AG04449 (cell line): ENCODE measurements at places on chromosomes 6 and 20.

- DNase-seq = no peak
Measured at GRCh38 chr6:88670369-88670768, 293.0 kb downstream of the RNGTT start.

DNA sequence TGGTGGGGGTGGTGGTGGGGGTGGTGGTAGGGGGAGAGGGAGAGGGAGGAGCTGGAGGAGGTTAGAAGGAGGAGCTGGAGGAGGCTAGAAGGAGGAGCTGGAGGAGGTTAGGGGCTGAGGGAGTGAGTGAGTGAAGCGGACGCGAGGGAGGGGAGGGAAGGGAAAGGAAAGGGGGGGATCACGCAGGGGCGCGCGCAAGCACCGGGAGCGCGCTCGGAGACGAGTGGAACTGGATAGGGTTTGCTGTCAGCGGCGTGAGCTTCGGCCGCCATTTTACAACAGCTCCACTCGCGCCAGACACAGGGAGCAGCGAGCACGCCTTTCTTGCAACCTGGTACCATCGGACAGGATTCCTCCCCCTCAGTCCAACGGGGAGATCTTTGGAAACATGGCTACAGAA, 90.5 kb upstream of the FERMT1 start:
- no peak for DNase-seq

DNA sequence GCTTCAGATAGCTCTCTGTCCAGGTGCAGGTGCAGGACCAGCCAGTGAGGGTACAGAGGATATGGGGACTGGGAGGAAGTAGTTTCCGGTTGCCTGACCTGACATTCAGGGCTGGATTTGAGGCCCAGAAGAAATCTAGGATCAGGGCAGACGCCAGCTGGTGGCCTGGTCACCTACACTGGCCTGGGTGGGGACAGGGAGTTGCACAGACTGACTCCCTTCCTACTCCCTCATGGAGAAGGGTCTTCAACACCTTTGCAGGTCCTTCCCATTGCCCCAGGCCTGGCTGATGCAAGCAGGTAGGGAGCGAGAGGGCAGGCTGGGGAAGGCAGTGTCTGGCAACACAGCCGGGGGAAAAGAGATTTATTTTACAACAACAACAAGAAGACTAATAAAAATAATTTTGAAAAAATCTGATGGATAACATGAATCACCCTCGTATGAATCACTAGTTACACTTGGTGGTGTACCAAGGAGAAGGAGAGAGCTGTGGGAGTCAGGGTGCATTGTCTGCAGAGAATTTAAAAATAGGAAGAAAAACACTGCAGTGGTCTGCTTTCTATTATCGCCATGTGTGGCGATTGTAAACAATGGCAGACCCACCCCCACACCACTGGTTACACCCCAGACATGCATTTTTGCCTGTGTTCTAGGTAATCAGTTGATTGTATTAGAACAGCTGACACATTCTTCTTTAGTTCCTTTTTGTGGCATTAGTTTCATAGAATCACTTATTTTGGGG, 62.3 kb upstream of the SNX9 start:
- DNase-seq = peak; percentile 64

GRCh38 chr6:143224516-143224915, 163.8 kb downstream of the AIG1 start:
- DNase-seq = no peak

DNA sequence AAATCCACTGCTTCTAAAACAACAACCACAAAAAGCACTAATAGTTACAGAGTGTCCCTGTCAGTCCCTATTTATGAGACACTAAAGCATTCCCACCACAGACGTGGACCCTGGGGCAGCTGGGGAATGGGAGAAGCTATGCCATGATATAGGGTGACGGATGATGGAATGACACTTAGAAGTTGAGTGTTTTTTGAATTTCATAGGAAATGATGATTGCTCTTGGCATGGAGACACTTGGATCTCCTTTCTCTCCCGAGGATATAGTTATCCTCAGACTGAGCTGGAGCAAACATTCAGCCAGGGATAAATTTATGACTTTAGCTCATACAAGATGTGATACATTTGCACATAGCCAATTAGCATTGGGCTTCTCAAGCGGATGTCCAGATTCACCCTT, 151.2 kb downstream of the EDN3 start:
- DNase-seq = no peak

- no peak for DNase-seq
Measured at GRCh38 chr20:35767683-35768481, 3.9 kb upstream of the PHF20 start.

- no peak for DNase-seq
Measured at GRCh38 chr6:147841547-147842148, 333.2 kb downstream of the SAMD5 start.

DNA sequence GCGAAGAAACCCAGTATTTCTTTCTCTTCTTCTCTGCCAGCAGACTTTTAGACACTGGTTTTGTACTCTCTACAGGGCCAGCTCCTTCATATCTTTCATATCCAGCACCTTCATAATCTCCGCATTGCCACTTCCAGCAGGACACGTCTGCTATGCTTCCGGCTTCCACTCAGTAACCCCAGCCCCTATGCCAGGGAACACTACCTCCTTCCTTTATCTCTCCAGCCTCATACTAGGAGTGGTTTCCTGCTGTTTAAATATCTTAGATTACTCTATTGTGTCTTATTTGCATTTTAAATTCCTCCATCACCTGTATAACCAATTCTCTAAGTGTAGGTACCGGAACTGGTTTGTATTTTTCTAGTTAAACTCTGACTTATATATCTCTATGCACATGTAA, 667.8 kb upstream of the ID4 start:
- DNase-seq = no peak

- DNase-seq = no peak
Measured at GRCh38 chr6:157563611-157564284, 182.8 kb downstream of the ZDHHC14 start.

DNA sequence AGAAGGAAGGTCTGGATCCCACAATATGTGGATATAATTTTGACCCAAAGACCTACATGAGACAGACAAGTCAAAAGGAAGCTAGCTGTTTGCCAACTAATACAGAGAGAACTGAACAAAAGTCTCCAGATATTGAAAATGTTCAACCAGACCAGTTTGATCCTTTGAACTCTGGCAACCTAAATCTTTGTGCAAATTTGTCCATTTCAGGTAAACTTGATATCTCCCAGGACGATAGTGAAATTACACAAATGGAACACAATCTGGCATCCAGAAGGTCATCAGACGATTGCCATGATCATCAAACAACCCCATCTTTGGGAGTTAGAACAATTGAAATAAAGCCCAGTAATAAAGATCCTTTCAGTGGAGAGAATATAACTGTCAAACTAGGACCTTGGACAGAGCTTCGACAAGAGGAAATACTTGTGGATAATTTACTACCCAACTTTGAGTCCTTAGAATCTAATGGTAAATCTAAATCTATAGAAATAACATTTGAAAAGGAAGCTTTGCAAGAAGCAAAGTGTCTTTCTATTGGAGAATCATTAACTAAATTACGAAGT, 41.9 kb upstream of the SDHAF4 start:
- no peak for DNase-seq

- no peak for DNase-seq
Measured at GRCh38 chr6:108020472-108021116, 53.9 kb downstream of the OSTM1 start.

GRCh38 chr6:144143878-144144277, 6.4 kb upstream of the STX11 start:
- no peak for DNase-seq

DNA sequence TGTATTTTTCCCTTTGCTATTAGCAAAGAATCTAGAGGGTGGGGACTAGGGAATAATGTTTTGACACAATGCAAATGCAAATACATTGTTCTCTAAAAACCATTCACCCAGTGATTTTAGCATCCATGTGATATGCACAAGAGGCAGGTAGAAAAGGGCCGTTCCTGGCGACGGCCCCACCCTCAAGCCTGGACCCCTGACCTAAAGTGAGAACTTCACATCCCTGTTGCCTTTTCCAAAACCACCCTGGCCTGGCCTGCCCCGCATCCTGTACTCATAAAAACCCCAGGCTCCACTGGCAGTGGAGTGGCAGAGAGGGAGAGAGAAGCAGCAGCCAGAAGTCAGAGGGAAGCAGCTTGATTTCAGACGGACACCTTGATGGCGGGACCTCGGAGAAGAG, 48.5 kb downstream of the MAP1LC3A start:
- no peak for DNase-seq

GRCh38 chr6:84103029-84103428, 69.5 kb downstream of the MRAP2 start:
- peak; percentile 21 for DNase-seq

DNA sequence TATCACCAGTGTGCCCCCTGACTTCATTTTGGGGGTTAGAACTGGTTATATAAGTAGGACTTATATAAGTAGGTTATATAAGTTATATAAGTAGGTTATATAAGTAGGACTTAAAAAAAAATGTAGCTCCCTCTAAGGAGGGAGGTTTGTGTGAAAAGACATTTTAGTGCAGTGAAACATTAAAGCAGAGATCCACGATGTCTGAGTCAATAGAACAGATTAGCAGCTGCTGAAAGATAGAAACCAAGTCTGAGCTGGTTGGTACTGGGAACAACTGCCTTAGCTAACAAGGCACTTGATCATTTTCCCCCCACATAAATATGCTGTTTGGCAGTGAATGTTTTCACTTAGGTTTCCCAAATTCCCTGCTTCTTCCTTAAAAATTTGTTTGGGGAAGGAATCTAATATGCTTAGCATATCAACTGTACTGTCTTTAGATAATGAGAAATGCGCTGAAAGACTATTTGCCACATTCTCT, 2.1 kb upstream of the RPS12 start:
- no peak for DNase-seq

GRCh38 chr6:21340573-21340972, 253.0 kb upstream of the SOX4 start:
- DNase-seq = no peak

GRCh38 chr6:38033442-38033982, 214.0 kb downstream of the ZFAND3 start:
- no peak for DNase-seq

DNA sequence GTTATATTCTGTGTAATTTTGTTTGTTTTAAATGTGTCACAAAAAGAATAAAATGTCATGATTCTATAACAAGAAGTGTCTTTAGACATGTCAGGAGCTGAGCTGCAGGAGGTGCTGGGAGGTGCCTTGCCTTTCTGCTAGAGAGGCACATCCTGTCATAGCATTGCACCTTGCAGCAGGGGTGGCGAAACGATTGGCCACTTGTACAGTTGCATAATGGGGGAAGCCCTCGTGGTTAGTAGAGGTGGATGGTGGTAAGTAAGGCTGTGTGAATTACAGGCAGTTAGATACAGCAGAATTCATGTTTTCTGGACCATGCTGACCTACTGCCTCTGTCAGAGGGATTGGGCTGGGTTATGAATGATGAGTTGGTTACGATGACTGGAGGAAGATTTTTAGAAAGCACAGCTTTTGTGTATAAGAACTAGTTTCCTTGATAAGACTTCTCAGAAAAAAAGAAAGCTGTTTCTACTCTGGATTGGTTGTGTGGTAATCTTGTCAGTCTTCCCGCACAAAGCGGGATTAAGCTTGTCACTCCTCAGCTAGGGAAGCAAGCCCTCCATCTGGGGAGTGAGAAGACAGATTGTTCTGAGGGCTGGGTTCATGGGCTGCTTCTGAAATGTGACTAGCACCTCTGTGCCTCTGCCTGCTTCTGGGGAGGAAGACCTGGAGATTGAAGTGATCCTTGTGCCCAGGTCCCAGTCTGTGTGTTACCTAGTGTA, 74.9 kb downstream of the FOXO3 start:
- no peak for DNase-seq

DNA sequence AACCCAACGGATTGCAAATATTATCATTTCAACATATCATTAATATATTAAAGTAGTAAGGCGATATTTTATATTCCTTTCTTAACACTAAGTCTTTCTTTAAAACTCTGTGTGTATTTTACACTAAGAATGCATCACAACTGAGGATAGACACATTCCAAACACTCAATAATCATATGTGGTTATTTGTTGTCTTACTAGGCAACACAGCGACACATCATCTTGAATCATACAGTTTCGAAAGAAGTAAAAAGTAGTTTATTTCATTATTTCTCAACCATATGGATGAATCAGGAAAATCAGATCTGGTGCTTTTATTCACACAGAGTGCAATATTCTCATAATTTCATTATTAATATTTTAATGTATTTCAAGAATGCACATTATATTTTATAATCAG, 662.4 kb downstream of the EPHA7 start:
- DNase-seq = no peak

DNA sequence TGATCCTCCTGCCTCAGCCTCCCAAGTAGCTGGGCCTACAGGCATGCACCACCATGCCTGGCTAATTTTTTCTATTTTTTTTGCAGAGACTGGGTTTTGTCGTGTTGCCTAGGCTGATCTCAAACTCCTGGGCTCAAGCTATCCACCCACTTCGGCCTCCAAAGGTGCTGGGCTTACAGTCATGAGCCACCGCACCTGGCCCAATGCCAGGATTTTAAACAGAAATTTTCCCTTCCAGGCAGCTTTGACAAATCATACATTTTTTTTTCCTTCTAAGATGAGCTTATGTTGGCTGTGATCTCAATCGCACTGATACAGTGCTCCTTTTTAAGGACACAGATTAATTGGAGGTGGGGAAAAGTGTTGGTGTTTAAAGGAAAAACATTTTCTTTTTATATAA, 73.2 kb upstream of the CD2AP start:
- DNase-seq = no peak

GRCh38 chr6:167113935-167114910, 8.7 kb upstream of the CCR6 start:
- no peak for DNase-seq

GRCh38 chr20:36845288-36845971, 30.5 kb upstream of the TLDC2 start:
- no peak for DNase-seq

- DNase-seq = no peak
Measured at GRCh38 chr20:44532259-44532980, 10.6 kb upstream of the SERINC3 start.

- DNase-seq = no peak
Measured at GRCh38 chr6:159221486-159222170, 52.4 kb downstream of the FNDC1 start.

DNA sequence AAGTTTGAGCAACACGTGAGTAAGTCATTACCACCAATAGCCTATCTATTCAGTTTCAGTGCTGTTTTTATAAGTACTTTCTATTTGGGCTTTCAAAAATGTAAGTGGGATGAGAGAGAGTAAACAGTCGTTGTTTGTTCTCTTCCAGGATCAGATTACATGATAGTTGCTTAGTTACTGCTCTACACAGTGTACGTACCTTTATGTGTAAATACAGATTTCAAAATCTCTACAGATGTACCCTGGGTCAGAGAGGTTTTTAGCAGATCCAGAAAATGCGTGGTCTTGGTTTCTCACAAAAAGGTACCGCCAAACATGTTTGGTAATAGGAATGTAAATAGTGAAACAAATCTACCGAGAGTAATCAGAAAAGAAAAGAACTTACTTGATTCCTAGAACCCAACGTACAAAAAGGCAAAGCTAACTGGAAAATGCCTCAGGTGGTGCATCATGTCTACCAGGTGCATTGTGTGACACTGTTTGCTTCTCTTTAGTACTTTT, 421.1 kb downstream of the BCKDHB start:
- no peak for DNase-seq

GRCh38 chr20:5170341-5170740, 43.5 kb downstream of the CDS2 start:
- no peak for DNase-seq
